Activated CD8-positive, alpha-beta memory T cell treated with anti-CD3 and anti-CD28 coated beads for 1 hour (primary cell): ENCODE measurements at places on chromosomes 5 and 9.

DNA sequence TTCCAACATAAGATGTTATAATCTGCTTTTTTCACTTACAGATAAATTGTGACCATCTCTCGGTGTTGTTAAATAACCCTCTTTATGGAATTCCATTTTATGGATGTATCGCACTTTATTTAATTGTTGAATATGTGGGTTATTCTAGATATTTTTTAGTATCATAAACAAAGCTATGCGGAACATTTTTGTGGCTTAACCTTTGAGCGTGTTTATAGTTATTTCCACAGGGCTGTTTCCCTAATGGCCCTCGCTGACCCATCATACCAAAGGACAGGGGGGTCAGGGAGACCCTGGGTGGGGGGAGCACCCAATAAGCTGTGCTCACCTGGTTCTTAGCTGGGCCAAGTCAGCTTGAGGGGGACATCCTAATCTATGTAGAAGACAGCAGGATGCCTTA lies 65.3 kb downstream of the NDST1 start:
- DNase-seq: no peak

- no peak for DNase-seq
These were observed 2209.2 kb downstream of the MAT2B start for GRCh38 chr5:165714598-165714997.

- no peak for DNase-seq
These were observed 195.5 kb downstream of the SEMA5A start for GRCh38 chr5:9350301-9350797.

DNA sequence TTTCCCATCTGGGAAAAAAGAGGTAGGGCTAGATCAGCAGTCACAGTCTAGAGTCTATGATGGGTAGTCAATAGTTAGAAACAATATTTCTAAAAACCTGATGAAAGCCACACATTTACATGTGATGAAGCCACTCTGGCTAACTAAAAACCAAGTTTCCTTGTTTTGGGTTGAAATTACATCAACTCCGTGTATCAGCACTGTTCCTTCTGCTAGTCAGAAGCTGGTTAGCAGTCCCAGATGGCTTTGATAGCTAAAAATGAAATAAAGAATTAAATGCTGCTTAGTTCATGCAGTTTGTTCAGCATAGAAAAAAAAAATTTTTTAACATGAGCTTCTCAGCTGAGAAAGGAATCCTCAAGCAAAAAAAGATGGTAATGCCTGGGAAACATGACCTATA lies 136.7 kb downstream of the FAM114A2 start:
- DNase-seq: no peak

DNA sequence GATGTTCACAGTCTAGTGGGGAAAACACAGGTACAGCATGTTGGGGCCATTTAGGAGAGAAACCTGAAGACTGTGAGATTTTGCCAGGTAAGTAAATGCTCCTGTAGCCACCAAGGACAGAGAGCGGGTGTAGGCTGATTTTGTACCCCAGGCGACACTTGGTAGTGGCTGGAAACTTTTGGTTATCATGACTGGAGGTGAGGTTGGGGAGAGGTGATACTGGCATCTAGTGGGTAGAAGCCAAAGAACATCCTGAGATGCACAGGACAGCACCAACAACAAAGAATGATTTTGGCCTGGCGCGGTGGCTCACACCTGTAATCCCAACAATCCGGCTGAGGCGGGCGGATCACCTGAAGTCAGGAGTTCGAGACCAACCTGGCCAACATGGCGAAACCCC lies 38.8 kb upstream of the PWWP2A start:
- no peak for DNase-seq

DNA sequence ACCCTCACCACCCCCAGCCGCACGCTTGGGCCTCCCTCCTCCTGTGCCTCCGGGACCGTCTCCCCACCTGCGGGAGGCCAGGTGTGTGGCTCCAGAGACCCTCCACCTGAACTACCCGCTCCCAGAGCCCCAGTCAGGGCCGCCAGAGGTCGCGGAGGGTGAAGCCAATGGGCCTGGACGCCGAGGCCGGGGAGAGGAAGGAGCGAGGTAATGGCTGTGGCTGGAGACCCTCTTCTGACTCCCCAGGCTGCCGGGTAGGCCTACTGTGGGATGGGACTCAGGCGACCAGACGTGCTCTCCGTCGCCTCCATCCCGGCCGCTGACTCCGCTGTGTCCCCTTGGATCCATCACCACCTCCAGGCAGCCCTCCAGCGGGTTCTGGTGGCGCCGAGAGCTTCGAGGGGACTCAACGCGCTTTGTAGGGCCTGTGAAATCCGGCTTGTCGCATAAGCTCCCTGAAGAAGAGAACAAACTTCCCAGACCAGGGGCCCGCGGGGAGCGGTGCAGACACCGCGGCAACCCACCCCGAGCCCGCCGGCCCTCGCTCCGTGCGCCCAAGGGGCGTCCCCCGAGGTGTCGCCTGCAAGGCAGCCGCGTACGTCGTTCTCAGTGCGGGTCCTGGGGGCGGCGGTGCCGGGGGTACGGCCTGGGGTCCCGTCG lies 12.6 kb downstream of the IRX2 start:
- no peak for DNase-seq

DNA sequence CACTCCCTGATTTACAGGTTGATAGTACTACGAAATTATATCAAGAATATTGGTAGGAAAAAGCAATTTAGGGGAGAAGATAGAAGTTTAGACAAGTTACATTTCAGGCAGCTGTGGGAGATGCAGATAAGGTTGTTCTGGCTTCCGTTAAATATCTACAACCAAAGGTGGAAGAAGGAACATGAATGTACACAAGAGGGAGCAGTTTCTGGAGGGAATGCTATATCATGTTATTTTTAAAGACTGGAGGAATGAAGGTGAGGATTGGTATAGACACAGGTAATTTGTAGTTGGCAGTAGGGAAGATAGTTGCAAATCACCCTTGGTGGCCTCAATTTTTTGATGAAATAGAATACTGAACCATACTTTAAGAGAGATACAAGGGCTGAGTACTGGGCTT lies 187.3 kb upstream of the NMUR2 start:
- DNase-seq: no peak

DNA sequence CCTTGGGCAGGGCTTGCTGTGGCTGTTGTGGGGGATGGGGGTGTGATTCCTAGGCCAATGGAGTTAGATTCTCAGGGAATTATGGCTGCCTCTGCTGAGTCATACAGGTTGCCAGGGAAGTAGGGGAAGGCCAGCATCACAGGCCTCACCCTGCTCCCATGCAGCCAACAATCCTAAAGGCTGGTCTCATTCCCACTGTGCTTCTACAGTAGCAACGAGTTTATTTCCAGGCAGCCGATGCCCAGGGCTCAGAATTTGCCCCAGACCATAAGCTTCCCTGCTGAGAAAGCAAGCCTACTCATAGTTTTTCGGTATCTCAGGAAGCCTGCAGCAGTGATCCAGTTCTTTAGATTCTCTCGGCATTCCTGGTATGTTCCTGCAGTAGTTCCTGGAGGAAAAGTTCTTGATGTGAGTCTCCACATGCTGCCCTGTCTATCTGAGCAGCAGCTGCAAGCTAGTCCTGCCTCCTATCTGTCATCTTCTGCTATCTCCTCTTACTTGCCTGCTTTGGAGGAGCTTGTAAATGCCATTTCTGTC lies 59.3 kb upstream of the SELENOP start:
- no peak for DNase-seq

- no peak for DNase-seq
These were observed 236.1 kb downstream of the ASTN2 start for GRCh38 chr9:117178596-117179375.

- no peak for DNase-seq
These were observed 33.0 kb downstream of the CAMK2A start for GRCh38 chr5:150256410-150257064.

GRCh38 chr5:107169867-107170266 lies 500.9 kb downstream of the EFNA5 start:
- DNase-seq: no peak

DNA sequence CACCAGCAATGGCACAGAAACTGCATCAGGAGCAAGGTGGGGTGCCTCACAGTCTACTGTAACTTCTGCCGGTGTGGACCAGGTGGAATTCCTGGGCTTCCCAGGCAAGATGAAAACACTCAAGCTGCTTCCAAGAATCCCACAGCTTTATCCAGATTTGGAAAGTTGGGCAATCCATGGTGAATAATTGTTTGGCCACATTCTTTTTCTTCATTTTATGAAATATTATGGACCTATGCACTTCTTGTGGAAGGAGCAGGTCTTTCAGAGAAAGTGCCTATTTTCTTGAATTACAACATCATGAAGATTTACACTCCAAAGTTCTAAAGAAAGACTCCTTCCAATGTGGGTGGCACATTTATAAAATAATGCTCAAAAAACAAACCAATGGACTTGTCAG lies 503.6 kb downstream of the SEMA5A start:
- no peak for DNase-seq

DNA sequence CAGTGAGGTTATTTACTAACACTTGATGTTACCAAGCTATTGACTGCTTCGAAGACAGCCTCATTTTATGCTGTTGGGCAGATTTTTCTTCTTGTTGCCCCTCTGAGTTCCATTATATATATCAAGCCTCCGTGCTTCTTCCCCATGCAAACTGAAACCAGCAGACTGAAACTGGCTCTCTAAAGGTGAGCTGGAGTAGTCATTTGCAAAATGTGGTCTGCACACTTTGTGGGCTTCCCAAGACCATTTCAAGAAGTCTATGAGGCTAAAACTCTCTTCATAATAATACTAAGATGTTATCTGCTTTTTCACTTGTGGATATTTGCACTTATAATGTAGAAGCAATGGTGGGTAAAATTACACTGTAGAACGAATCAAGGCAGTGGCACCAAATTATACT lies 13.9 kb downstream of the SLC36A1 start:
- no peak for DNase-seq

DNA sequence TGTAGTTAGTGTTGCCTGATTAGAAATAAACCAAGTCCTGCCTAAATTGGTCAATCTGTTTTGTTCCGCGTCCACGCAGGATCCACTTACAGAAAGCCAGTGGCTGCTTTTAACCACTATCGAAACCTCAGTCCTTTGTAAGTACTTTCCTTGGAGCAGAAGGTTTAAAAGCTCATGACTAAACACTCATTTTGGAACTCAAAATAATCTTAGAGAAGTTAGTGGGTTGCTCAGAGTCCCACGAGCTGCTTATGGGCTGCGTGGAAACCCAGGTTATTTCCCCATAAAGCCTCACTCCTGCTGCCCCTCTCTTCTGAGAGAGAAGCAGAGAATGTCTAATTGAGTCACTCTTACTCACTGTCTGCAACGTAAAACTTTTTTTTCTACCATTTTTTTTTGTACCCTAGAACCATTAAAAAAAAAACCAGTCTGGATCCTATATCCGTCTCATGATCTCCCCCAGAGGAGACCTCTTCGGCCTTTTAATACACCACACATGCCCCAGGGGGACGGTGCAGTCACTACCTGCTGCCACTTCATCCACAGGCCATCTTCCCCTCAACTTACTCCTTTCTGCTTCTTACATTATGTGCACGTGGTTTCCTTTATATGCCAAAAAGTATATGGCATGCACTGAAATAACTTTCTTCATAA lies 7.6 kb downstream of the BASP1 start:
- no peak for DNase-seq

DNA sequence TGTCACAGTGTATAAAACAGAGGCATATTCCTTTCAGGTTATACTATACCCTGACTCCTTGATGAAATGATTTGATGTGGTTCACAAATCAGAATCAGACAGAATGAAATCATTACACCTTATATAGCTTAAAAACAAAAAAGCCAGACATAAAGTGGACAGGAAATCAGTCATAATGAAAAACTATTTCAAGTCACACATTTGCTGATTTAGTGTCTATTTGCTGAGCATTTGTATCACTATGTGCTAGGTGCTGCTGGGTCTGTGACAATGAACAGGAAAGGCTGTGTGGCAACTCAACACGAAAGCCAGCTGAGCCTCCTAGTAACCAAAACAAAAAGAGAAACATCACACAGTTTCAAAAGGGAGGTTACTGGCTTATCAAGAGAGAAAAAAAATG lies 194.0 kb downstream of the EFNA5 start:
- DNase-seq: no peak

GRCh38 chr9:108838017-108838416 lies 17.8 kb downstream of the ACTL7B start:
- DNase-seq: no peak

DNA sequence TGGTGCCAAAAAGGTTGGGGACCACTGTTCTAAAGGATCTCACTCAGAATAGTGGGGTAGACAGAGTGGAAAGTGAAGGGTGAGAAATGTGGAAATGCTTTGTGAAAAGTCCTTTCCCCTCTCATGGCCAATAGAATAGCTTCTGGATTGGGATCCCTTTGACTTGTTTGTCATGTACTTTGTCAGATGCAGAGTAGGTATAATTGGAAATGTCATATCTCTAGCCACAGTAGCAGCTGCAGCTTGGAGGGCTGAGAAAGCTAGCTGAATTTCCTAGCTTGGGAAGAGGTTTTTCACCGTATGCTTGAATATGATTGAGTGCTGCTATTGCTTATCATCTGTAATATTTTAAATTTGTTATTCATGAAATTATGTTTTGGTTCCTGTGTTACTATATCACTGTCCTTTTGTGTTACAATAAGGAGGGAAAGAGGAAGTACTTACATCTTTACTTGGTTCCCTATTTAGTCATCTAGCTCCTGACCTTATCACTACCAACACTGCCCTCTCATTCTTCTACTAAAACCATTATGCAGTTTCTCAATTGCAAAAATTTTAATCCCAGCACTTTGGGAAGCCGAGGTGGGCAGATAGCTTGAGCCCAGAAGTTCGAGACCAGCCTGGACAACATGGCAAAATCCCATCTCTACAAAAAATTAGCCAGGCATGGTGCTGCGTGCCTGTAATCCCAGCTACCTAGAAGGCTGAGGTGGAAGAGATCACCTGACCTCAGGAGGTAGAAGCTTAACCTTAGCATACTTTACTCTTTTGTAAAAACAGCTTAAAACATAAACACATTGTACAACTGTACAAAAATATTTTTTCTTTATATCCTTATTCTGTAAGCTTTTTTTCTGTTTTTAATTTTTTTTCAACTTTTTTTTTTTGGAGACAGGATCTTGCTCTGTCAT lies 12.4 kb downstream of the SLC30A5 start:
- no peak for DNase-seq

- DNase-seq: no peak
These were observed 2.6 kb upstream of the AFAP1L1 start for GRCh38 chr5:149268928-149269557.

- DNase-seq: no peak
These were observed 274.2 kb upstream of the SMC2 start for GRCh38 chr9:103819936-103820335.

DNA sequence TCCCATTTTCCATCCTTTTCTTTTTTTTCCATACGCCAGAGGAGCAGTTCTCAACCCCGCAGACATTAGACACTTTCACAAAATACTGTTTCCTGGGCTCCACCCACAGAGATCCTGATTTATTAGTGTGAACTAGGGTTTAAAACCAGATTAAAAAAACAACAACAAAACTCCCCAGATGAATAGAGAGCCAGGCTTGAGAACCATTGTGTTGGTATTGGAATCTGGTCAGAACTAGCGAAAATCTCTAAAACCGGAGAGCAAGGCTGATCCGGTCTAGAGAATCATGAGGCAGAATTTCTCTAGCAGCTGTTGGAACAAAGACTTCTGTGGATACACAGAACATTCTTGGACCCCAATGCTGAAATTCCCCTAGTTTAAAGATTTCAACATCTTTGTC lies 173.0 kb downstream of the PCSK1 start:
- DNase-seq: no peak
